ENCODE measurements at places on chromosomes 12 and 14.

DNA sequence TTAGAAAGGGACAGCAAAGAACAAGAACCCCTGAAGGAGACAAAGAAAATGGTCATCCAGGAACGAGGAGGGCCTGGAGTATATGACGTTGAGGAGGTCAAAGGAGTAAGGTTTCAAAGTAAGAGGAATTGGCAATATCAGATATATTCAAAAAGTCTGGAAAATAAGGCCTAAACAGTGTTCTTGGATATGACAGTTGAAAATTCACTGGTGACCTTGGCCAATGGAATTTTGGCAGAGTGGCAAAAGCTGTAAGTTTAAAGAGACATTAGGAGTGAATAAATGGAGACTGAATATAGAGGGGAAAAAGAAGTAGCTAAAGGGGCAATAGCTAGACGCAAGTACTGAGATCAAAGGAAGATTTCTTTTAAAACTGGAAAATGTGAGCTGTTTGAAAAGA lies 4.1 kb upstream of the ACTN1 start:
- DNase-seq, result no peak

DNA sequence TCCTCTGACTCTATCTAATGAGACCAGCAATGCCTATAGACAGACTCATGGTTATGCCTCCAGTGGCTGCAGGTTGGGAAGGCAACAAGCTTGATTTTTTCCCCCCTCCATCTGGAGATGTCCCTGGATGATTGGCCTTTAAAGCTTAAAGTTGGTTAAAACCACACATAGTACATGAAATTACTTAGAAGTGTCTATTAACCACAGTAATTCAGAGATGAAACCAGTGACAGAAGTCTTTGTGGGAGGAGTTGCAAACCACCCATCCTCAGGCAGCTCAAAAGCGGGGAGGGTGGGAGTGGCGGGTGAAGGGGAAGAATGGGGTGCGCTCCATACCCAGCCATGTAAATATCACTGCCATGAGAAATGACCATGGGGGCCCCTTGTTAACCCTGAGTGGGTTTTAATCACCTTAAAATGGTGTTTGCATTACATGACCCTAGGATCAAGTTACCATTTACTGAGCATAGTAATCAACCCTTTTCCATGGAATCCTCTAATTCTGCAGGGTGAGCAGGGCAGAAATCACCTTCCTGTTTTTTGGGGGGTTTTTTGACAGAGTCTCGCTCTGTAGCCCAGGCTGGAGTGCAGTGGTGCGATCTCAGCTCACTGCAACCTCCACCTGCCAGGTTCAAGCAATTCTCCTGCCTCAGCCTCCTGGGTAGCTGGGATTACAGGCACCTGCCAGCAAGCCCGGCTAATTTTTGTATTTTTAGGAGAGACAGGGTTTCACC lies 133.5 kb downstream of the FOXN3 start:
- DNase-seq, result no peak

DNA sequence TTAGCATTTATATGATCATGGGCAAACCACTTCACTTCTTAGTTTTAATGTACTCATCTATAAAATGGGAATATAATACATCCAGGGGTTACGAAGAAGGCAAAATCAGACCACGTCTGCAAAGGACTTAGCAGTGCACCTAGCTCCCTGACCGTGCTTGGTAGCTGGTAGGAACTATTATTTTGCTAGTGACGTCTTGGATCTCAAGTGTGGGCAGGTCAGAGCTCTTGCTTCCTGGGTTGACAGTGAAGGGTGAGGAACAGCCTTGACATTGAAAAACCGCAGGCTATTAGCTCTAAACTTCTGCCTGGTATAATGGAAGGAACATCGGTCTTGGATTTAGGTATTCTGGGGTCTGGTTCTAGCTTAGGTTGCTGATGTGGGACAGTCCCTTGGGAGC lies 89.3 kb upstream of the MED13L start:
- DNase-seq, result no peak

- no peak for DNase-seq
These were observed 380.8 kb upstream of the RGS6 start for GRCh38 chr14:71551291-71551950.

GRCh38 chr14:89325959-89326358 lies 91.1 kb downstream of the FOXN3 start:
- DNase-seq, result no peak

- DNase-seq, result no peak
These were observed 1.1 kb upstream of the SDSL start for GRCh38 chr12:113420996-113421595.
